Activated T-cell treated with anti-CD3 and anti-CD28 coated beads, Interleukin-2, amount 50 U/mL, for 1 hour (primary cell): ENCODE measurements at places on chromosomes 6 and 20.

DNA sequence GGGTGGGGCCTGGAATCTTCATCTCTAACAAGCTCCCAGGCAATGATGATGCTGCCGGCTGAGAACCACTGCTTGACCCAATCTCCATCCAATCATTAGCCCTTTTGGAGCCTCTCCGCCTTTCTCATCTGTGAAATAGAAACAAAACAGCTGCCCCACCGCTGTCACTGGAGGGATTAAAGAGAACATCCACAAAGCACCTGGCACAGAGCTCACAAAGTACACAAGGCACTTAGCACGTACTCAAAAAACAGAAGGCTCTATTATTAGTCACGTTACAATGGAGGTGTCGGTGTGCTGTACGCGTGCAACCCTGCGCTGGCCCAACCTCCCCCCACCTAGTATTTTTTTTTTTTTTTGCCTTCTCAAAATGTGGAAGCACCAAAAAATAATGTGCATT, 213.5 kb upstream of the ARID1B start:
- no peak for DNase-seq

- DNase-seq, result no peak
Observed at GRCh38 chr20:63651942-63652191, 1.4 kb downstream of the STMN3 start.

GRCh38 chr6:147449405-147450161, 58.9 kb upstream of the SAMD5 start:
- DNase-seq, result no peak

- DNase-seq, result no peak
Observed at GRCh38 chr6:154721460-154721859, 11.8 kb upstream of the SCAF8 start.

DNA sequence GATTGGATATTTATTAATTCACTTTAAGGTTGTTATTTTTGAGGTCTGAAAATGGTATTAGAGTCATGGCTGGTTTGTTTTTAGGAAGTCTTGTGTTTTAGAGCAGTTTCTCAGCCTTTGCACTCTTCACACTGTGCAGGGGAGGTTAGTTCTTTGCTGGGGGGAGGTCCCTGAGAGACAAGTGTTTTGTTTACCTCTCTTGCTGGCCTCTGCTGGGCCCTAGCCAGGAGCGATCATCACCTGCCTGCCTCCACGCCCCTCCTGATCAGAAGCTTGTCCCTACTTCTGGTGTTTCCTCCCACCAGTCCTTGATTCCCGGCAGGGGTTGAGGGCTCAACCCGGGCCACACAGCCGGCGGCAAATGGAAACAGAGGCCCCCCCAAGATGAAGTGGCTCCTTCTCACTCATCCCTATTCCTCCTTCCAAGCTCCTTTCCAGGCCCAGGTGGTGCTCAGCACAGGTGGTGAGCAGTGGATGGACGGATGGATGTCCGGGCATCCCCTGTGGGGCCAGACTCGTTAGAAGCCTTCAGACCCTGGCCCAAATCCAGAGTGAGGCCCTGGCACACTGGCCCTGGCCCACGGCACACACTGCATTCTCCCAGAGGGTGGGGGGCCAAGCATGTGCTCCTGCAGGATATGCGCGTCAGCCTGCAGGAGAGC, 51.3 kb downstream of the GRM4 start:
- no peak for DNase-seq

GRCh38 chr6:17410281-17410680, 16.9 kb downstream of the CAP2 start:
- DNase-seq, result no peak

- no peak for DNase-seq
Observed at GRCh38 chr6:143348531-143348930, 102.0 kb downstream of the ADAT2 start.

GRCh38 chr6:73400656-73401055, 6.0 kb downstream of the DDX43 start:
- DNase-seq, result no peak

DNA sequence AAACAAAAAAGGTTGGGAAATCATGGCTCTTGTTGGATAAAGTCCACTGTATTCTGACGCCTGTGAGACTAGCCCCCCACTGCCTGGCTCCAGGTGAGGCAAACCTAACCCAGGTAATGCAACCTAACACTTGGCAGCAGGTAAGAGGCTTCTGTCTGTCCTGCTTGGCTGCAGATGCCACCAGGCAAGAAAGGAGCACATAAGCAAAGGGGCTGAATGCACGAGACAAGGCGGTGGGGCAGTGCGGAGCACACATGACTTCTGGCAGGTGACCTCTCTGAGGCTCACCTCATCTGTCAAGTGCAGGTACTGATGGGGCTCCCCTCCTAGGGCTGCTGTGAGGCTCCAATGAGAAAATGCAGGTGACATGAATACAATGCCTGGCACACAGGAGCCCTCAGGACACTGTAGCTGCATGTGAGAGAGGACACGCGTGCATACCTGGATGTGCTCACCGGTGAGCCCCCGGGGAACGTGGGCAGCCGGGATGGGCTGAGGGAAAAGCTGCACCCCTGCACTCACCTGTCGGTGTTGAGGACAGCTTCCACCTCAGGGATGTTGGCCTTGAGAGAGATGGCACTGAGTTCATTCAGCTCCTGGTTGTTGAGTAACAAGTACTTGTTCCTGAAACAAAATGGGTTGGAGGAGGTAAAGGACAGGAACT, 54.1 kb downstream of the MYH7B start:
- peak; percentile 15 for DNase-seq

GRCh38 chr6:109690373-109690736, 647 bp downstream of the AK9 start:
- DNase-seq, result peak; percentile 72

DNA sequence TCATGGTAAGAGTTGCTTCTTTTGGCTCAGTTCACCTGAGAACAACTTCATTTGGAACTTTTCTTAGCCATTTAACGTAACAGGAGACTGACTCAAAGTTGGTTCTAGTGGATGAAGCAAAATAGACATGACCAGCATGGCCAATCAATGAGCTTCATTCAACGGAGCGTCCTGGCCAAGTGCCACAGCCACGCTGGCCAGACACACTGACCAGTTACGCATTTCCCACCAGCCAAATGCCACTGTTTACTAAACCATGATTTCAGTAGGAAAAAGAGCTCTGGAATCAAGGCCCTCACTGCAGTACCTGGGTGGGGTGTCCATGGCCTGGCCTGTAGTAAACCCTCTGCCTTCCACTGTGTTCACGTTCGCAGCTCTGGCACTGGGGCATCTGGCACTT, 80.4 kb downstream of the POPDC3 start:
- DNase-seq, result no peak

GRCh38 chr6:17281497-17282481, 628 bp downstream of the RBM24 start:
- no peak for DNase-seq

DNA sequence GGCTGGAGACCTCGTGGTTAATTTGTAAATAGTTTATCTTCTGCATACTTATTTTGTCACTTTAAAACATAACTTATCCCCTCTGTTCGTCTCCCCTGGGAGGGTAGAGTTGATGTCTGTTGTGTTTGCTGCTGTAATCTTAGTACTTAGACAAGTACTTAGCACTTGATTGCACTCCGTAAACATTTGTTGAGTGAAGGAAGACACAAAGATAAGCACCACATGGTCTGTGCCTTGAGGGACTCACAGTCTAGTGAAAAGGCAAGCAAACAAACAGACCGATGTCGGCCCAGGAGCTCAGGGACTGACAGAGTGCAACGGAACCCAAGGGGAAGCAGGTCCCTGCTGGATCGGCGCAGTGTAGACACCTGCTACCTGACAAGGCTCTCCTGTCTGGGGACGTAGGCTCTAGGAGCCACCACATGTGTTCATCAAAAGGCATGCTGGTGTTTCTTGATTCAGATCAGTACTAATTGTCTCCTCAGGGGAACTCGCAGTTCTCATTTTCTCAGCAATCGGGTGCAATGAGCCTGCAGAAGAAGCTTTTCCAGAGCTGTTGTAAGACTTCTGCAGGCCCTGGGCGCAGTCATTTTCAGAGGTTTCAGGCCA, 31.4 kb downstream of the EDN3 start:
- no peak for DNase-seq
